Astrocyte (in vitro differentiated cells and primary cell): ENCODE measurements at places on chromosomes 12 and 14. TPM values are rescaled to one million over a fixed set of nuclear protein-coding genes. Genes with fewer than 3 reads are reported as not detected.
A peak's percentile ranks its signal among the peaks of the same experiment; 100 is the strongest.

The SPTB gene
- 0.32 and 0.43 TPM in 2 replicates for total RNA-seq

The GSKIP gene
- 22.7 and 22.8 TPM in 2 replicates for total RNA-seq

- DNase-seq: no peak
These were observed 200.3 kb upstream of the NAV3 start for GRCh38 chr12:77630344-77630743.

- no peak for DNase-seq
These were observed 732 bp upstream of the ARF3 start for GRCh38 chr12:48958049-48958388.

GRCh38 chr12:6069437-6070093, 54.9 kb downstream of the VWF start:
- peak; percentile 91 for DNase-seq

DNA sequence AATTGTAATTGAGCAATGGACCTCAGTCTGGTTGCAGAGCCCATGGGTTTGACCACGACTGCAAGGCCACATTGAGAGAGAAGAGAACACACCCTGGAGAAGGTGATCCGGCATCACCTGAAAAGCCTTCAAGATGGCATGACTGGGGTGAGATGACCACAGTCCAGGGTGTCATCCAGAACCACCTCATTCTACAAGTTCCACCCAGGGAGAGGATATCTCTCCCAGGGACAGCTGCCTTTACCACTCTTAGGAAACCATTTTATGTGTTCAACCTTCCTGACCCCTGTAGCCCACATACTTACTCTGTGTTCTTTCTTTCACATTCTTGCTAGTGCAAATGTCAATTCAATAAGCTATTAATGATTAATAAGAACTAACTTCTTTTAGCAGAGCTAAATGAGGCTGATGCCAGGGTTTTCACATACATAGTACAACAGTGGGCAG, 43.4 kb upstream of the CPM start:
- DNase-seq: no peak

The TAS2R7 gene
- not detected in 2 replicates for total RNA-seq

- no peak for DNase-seq
These were observed 653 bp upstream of the IFI27 start for GRCh38 chr14:94109915-94110250.

GRCh38 chr14:24259282-24260025, 3.5 kb downstream of the TGM1 start:
- peak; percentile 53 for DNase-seq

The PTPRB gene
- total RNA-seq: 2.2 and 2.5 TPM in 2 replicates
